ENCODE measurements at places on chromosomes 13 and 19. TPM values are rescaled to one million over a fixed set of nuclear protein-coding genes. Genes with fewer than 3 reads are reported as not detected.

Gene SSC5D
- total RNA-seq, result 1.4 TPM

DNA sequence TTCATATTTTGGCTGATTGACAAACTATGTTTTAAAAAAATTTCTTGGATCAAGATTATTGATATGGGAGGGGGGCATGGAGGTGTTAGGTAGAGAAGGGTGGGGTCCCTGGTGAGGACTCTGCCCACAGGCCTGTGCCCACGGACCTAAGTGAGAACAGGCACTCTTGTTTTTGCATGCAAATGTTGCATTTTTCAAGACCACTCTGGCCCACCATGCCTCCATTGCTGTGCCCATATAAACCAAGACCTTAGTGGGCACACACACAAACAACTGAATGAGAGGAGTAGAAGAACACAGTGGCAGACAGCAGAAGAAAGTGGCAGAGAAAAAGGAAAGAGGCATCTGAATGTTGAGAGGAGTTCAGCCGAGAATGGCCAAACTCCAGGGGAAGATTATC lies 69.6 kb upstream of the ZNF98 start:
- no peak overlapping the region for H3K27ac ChIP-seq
- H3K4me3 ChIP-seq, result no peak overlapping the region
- DNase-seq, result no peak
- no peaks in the 10 kb centered on the region for H3K36me3 ChIP-seq
- H3K4me1 ChIP-seq, result no peaks in the 10 kb centered on the region

DNA sequence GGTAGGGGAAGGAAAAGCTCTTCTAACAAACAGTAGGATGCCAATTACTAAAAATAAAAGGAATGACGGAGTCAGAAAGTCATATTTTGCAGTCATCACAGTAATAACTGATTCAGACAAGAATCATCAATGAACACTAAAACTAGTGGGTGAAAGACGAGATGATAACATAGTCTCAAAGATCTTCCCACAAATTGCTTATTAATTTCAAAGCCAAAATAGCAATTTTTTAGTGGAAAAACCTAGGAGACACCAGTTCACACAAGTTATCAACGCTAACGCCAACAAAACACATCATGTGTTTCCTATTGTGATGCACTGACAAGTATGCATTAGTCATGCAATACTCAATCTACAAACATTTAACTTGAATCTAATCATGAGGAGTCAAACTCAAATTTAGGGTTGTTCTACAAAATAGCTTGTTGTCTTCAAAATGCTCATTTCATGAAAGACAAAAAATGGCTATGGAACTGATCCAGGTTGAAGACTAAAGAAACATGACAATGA lies 18.6 kb downstream of the ZNF233 start:
- H3K36me3 ChIP-seq, result peaks cover 11% of the 10 kb centered on the region
- no peak for DNase-seq
- H3K27me3 ChIP-seq, result no peaks in the 10 kb centered on the region
- H3K27ac ChIP-seq, result no peak overlapping the region

DNA sequence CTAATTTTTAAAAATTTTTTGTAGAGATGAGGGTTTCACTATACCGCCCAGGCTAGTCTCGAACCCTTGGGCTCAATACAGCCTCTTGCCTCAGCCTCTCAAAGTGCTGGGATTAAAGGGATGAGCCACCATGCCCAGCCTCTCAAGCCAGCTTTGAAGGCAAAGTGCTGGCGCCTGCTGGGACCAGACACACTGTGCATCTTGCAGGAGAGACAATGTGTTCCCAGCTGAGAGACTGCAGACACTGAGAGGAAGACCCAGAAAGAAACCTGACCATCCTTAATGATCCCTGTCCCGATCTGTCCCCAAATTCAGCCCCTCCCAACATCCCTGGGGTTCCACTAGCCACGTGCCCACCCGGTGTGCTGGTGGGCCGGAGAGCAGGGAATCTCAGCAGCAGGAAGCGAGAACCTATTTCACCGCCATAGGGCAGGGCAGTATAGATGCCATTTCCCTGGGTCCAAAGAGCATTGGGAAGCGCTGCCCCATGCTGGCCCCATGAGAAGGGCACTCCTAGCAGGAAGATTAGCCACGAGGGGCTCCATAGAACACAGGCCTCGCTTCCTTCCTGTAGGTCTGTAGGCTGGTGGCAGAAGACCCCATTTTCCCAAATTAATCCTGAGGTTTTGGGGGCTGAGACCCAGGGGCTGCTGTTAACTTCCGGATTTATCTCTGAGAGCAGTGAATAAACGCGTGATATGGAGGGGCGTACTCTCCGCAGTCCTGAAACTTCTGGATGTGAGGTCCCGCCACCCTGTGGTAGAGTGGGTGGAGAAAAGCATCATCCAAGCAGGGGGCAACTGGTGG lies 968 bp downstream of the RAVER1 start:
- peaks cover 29% of the 10 kb centered on the region for H3K36me3 ChIP-seq
- peaks cover 3% of the 10 kb centered on the region for H3K4me1 ChIP-seq

GRCh38 chr19:48964205-48965039 lies 687 bp upstream of the FTL start:
- peaks cover 14% of the 10 kb centered on the region for H3K4me1 ChIP-seq
- DNase-seq, result no peak
- H3K36me3 ChIP-seq, result peaks cover 39% of the 10 kb centered on the region
- H3K27me3 ChIP-seq, result no peaks in the 10 kb centered on the region

DNA sequence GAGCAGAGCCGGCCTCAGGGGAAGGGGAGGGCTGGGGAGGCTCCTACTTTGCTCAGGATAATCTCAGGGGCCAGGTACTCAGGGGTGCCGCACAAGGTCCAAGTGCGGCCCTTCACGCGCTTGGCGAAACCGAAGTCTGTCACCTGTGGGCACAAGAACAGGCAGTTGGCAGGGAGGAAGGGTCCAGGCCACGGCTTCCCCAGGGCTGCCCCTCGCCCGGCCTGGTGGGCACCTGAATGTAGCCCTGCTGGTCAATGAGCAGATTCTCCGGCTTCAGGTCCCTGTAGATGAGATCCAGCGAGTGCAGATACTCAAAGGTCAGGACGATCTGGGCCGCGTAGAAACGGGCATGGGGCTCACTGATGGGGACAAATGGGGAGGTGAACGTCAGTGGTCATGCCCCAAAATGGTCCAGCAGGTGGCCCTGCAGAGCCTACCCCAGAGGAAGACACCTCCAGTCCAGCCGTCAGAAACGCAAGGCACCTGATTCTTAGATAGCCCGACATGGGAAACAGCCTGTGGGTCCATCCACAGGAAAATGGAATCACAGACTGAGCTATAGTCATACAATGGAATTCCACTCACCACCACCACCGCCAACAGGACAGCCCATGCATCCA lies 7.1 kb upstream of the SAMD1 start:
- peaks cover 10% of the 10 kb centered on the region for H3K36me3 ChIP-seq
- no peaks in the 10 kb centered on the region for H3K4me1 ChIP-seq
- no peak overlapping the region for H3K4me3 ChIP-seq
- H3K27ac ChIP-seq, result no peak overlapping the region
- peak; percentile 63 for DNase-seq
- H3K27me3 ChIP-seq, result no peaks in the 10 kb centered on the region
